ENCODE measurements at places on chromosomes 4 and X.

- DNase-seq, result no peak
These were observed 39.5 kb upstream of the TMEM154 start for GRCh38 chr4:152719291-152719690.

DNA sequence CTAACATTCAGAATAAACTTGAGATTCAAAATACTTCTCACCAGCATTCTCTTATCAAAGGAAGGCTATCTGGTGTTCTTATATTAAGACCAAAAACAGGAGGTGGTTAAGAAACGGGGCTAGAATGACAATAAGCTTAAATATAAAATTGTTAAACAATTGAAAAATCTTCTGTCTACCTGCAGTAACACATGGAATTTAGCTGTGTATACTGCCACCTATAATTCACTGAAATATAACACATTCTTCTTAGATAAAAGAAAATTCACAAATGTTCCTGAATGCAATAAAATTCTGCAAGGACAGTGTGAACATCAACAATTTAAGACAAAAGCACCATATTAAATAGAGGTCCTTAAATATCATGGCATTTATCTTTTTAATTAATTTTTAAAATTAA lies 11.5 kb upstream of the PCDH10 start:
- peak; percentile 56 for DNase-seq

DNA sequence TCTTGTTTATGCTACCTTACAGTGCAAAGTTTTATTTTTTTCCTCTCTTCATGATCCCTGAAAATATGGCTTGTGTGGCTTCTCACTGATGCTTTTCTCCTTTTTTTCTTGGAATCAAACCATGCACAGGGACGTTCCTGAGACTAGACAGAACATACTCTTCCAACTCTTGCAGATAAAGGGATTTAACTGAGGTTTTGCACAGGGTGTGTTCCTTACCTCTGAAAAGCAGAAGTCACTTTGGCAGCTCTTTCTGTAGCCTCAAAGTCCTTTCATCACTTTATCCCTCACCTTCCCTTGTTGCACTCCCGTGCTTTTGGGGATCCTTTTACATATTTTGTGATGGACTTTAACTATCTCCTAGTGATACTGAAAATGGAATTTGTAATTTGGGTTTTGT lies 300.1 kb downstream of the SPRY1 start:
- DNase-seq, result no peak

- no peak for DNase-seq
These were observed 45.2 kb downstream of the LNX1 start for GRCh38 chr4:53545942-53546581.

GRCh38 chr4:129342819-129343408 lies 247.0 kb downstream of the C4orf33 start:
- DNase-seq, result peak; percentile 26

DNA sequence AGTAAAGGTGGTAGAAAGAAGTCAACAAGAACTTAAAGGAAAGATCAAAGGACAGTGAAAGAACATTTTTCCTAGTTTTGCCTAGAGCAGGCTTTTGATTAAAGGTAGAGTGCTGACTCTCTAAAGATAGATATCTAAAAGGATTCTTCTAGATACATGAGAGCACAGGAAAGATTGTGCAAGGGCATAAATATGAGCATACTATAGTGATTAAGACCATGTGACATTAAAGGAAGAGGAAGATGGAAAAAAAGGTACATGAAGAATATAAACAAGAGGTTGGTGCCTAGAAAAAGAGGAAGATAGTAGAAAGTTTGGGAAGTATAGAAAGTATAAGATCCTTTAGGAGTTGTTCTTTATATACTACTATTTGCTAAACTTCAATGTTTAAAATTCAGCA lies 26.1 kb upstream of the TET2 start:
- DNase-seq, result no peak

DNA sequence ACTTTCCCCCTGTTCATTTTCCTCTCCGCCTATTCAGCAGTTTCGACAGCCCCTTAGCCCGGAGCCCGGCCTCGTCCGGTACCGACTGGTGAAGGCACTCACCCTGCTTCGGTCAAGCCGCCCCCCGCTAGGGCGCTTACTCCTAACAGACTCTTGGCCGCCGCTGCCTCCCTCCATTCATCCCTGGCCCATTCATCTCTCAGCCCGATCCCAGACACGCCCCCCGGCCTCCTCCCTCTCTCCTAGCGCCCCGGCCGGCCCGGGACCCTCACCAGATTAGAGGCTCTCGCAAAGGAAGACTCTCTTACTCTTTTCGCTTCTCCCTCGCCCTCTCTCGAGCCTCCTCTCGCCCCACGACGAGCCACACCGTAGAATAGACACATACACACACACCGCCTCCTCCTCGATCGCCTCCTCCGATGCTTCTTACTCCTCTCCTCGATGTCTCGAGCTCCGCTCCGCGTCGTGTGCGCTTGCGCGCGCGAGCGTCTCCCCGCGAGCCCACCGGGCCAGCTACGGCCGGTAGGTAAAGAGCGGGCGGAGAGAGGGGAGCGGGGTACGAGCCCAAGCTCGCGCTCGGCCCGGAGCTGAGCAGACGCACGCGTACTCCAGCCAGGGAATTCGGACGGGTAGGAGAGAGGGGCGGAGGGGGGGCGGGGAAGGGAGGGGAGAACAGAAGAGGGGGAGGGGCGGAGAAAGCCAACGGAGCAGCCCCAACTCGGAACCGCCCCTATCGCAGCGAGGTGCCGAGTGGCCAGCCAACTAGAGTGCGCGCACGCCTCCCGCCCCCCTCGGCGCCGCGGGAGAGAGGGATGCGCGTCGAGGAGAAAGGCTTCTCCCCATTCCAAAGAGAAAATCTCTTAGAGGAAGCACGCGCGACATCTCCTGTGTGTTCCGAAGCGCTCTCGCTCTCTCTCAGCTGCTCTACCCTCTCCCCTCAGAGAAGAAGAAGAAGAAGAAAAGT lies at the start of gene WNK3:
Gene WNK3, minus strand, starts transcription at position 633 of the 964 bp plus-strand sequence.
- DNase-seq, result peak; percentile 69

GRCh38 chr4:81814987-81815541 lies 343.4 kb upstream of the RASGEF1B start:
- DNase-seq, result no peak

GRCh38 chrX:107827030-107827831 lies 1.6 kb downstream of the MID2 start:
- DNase-seq, result peak; percentile 63

DNA sequence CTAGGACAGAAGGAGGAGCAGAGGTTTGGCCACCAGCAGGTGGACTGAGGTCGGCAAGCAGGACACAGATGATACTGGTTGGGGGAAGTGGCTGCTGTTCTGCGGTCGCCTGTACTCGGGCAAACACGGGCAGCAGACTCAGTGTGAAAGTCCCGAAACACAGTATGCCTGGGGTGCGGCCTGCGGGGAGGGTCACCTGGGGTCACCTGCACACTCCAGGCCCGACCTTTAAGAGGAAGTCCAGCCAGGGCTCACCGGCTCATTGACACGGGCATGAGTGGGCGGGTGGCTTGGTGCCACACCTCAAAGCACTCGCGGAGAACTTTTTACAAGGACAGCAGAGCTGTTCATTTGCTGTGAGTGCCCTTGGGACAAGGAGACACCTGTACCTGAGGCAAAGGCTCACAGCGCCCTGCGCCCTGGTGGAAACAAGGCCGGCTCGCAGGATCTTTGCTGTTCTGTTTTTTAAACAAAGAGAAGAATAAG lies 71.5 kb upstream of the MXD4 start:
- no peak for DNase-seq

GRCh38 chrX:118519411-118520215 lies 24.0 kb downstream of the DOCK11 start:
- no peak for DNase-seq

DNA sequence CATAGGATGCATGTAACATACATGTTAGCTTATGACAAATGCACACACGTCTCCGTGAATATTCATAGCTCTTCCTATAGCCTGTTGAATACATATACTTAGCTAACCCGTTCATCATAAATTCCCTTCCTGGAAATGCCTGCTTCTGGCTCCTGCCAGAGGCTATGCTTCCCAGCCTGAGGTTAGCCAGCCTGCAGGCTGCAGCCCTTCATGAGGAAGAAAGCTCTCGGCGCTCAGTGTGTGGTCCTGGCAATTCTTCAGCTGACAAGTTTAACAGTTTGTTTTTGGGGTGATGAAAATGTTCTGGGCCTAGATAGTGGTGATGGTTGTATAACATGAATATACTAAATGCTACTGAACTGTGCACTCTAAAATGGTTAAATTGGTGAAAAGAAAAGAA lies 48.8 kb upstream of the MAN2B2 start:
- DNase-seq, result no peak

DNA sequence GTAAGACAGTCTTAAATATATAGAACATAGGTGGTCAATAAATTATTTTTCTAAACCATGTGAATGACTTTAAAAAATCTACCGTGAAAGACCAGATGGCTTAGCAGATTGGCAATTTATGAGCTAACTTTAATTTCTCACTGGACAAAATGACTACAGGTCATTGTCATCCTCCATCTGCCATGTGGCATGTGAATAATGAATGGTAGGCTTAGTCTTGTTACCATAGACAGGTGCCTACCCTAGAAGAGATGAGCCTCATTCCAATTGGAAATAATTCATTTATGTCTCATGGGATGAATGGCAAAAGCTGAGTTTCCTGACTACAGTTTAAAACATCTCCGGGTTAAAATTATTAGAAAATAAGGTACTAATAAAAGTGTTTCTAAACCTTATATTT lies 1043.3 kb downstream of the FAT4 start:
- DNase-seq, result no peak

DNA sequence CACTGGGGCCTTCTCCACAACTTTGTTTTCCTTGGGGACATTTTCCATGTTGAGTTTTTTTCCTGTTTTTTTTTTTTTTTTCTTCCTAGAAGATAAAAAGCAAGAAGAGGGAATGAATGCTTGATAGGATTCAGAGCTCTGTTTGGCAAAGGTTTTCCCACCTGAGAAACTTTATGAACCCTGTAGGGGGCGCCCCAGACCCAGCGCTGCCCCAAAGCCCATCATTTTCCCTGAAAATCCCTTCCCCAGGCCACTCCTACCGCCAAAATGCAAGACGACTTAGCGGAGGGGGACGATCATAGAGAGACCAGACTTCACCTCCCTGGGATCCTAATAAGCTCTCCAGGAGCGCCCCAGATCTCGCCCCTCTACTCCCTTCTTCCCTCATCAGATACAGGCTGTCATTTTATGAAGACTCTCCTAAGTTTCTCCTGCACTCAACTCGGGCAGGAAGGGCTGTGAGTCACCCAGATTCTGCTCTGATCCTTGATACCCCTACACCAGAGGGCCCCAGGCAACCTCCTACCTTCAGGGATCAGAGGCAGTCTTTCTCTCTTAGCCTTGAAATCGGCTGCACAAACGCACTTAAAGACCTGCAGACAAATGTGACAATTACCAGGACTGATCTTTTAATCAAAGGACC lies 1.4 kb downstream of the BEX5 start:
- no peak for DNase-seq

GRCh38 chr4:41175794-41176193 lies 38.5 kb downstream of the APBB2 start:
- DNase-seq, result no peak

DNA sequence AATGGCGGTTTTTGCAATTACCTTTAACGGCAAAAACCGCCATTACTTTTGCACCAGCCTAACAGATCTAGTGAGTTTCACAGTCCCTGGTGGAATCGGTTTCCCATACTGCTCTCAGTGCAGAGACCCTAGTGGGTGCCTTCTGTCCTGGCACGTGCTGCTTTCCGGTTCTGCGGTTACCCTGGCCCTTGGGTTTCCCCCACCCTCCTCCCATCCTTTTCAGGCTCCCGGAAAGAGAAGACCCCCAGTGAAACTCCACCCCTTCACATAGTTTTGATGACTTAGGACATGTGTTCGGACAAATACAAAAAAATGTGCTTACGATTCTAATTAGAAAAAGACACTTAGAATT lies 36.9 kb downstream of the NLGN3 start:
- DNase-seq, result no peak

DNA sequence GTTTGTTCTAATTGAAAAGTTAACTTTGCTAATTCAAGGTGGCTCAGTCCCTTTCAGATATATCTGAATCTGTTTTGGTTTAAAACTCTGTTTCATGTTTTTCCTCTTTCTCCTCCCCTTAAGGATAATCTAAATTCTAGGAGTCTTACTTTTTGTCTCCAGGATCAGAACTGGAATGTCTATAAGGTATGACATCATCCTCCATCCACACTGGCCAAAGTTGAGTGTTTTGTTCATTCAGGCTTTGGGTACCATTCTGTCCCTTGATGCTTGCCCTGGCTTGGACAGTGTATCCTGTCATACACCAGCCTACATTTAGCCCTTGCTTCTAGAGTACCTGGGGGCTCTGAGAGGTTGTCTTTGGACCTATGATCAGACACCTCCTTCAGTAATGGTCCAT lies 56.8 kb upstream of the ANTXR2 start:
- DNase-seq, result no peak

DNA sequence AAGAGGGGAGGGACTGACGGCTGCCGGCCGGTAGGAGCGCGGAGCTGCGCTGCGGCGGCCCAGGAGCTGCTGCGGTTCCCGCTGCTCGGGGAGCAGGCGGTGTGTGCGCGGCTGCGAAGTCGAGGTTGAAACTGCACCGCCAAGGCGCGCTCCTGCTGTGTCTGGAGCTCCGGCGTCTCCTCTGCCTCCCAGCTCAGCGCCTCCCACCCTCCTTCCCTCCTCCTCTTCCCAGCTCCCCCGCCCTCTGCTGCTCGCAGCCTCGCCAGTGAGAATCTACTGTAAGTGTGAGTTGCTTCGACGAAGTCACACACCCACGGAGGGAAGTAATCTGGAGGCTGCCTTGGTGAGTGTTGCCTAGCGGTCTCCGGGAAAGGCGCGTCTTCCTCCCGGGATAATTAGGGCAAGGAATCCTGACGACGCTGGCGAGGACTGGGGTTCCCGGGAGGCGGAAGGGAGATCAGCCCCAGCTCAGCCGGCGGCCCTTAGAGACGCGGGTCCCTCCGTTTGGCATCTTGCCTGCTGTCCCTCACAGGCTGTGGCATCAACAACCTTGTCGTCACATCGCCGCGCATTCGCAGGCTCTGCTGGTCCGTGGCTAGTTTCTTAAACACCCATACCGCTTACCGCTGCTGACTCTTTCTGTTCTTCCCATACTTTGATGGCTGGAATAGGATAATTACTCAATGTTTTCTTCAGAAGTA lies at the start of gene EPHA5:
Gene EPHA5, minus strand, starts transcription at position 159 of the 701 bp plus-strand sequence. CDS start 747 bp downstream, outside the sequence.
- peak; percentile 83 for DNase-seq

GRCh38 chr4:125254106-125254505 lies 60.6 kb upstream of the FAT4 start:
- DNase-seq, result no peak

DNA sequence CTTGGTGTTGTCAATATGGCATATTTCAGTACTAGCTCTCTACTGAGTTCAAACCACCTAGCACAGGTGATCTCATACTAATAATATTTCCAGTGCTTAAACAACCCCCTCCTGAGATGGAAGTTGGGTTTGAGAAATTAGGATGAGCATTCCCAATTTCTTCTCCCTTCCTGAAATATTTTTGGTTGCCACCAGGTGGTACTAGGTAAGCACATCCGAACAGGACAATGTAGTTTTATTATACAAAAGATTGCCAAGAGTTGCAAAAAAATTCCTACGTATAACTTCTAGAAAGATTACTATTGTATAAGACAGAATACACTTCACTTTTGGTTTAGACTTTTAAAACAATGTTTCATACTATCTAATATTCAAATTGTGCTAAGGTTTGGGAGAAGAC lies 484.5 kb downstream of the PACRGL start:
- no peak for DNase-seq

- no peak for DNase-seq
These were observed 8.7 kb downstream of the FHDC1 start for GRCh38 chr4:152944666-152945320.

- DNase-seq, result no peak
These were observed 213.4 kb downstream of the TMA16 start for GRCh38 chr4:163707873-163708272.

GRCh38 chr4:128427832-128428366 lies 140.3 kb upstream of the PGRMC2 start:
- peak; percentile 48 for DNase-seq
